ENCODE measurements at places on chromosomes 6 and 20. TPM values are rescaled to one million over a fixed set of nuclear protein-coding genes. Genes with fewer than 3 reads are reported as not detected.

The LGSN gene
- 0.19 TPM for total RNA-seq

The PABPC1L gene
- total RNA-seq, result 48.6 TPM

GRCh38 chr6:33028220-33028849, 18.9 kb upstream of the HLA-DOA start:
- H3K4me3 ChIP-seq, result no peak overlapping the region
- no peaks in the 10 kb centered on the region for H3K36me3 ChIP-seq
- H3K27ac ChIP-seq, result peak overlapping the region; percentile 39
- H3K27me3 ChIP-seq, result no peaks in the 10 kb centered on the region

DNA sequence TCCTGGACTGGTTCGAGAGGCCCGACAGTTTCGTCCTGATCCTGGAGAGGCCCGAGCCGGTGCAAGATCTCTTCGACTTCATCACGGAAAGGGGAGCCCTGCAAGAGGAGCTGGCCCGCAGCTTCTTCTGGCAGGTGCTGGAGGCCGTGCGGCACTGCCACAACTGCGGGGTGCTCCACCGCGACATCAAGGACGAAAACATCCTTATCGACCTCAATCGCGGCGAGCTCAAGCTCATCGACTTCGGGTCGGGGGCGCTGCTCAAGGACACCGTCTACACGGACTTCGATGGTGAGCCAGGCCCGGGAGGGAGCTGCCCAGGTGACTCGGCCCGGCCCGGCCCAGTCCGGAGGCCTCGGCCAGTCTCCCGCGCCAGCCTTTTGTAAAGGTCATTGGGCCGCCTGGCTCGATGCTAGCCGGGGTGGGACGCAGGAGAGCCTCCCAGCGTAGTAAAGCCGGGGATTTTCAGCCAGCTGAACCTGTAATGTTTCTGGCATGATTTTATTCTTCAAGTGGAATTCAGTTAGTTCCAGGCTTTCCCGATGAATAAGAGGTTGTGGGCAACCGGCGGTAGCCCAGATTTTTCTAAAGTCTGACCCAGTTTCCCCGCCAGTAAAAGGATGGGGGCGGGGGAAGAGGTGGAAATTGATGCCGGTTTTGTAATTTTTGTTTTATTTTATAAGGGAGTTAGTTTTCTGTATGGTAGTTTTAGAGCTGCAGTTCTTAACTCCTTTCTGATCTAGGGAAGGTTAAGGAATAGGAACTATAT, 1.4 kb downstream of the PIM1 start:
- H3K36me3 ChIP-seq, result peaks cover 10% of the 10 kb centered on the region
- no peaks in the 10 kb centered on the region for H3K27me3 ChIP-seq
- H3K4me1 ChIP-seq, result peaks cover 8% of the 10 kb centered on the region
- H3K27ac ChIP-seq, result peak overlapping the region; percentile 92
